ENCODE measurements at places on chromosomes 7 and 10. TPM values are rescaled to one million over a fixed set of nuclear protein-coding genes. Genes with fewer than 3 reads are reported as not detected.

GRCh38 chr10:132915411-132915810, 27.0 kb downstream of the CFAP46 start:
- no peaks in the 10 kb centered on the region for H3K36me3 ChIP-seq
- peaks cover 4% of the 10 kb centered on the region for H3K4me1 ChIP-seq
- DNase-seq: no peak
- H3K27ac ChIP-seq: no peak overlapping the region

ANXA8L1 gene
- not detected for total RNA-seq

DNA sequence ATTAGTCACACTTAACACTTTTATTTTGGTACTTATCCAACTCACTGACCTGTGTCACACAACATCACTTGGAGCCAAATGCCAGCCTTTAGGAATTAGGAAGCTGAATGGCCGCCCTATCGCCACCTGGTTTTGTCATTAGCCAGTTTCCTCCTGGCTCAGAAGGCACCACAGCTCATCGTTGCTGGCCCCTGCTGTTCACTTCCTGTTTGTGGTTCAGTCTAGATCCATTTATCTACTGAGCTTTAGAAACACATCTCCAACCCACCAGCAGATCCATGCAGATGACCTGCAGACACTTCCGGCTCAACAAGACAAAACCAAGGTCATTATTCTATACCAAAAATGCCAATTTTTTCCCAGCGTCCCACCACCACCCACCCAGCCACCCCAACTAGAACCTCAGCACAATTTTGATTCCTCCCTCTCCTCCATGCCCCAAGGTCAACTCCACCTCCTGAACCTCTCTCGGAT, 193.5 kb upstream of the NEBL start:
- no peaks in the 10 kb centered on the region for H3K4me1 ChIP-seq
- no peaks in the 10 kb centered on the region for H3K36me3 ChIP-seq
- no peak overlapping the region for H3K27ac ChIP-seq
- no peak overlapping the region for H3K4me3 ChIP-seq

GRCh38 chr7:49660170-49660783, 113.2 kb upstream of the VWC2 start:
- no peak overlapping the region for H3K27ac ChIP-seq
- no peaks in the 10 kb centered on the region for H3K4me1 ChIP-seq
- H3K4me3 ChIP-seq: no peak overlapping the region

Measured in natural killer cell (primary cell).